KBM-7 (cell line): ENCODE measurements at places on chromosomes 4 and X.

DNA sequence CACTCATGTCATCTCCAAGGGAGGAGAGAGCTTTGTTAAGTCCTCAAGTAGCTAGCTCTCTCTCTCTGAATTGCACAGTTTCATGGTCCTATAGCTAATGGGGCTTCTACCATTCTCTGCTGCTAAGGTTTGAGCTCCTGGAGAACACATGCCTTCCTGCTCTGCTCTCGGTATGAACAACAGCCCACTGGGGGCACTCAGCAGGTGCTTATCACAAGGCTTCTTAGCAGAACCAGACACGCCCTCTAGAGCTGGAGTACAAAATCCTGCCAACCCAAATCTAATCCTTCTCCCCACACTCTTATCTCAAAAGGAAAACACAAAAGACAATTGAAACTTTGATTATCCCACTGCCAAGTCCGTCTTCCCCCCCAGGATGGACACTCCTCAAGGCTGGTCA is 176.5 kb downstream of the HS3ST1 start:
- no peak for DNase-seq

DNA sequence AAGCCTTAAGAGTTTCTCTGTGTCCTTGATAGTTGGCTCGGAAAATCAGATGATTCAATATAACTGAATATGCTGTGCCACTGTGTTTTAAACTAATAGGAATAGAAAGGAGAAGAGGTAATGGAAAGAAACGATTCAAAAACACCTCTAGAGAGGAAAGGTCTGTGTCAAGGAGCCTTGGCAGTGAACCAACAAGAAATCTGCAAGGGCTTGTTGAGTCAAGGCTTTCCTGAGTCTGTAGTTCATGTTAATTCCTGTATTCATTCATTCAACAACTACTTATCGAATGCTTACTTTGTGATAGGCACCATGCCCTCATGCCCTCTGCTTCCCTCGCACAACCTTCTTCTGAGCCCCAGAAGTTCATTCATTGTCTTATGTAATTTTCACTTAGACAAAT is 336.0 kb downstream of the PDHA2 start:
- no peak for DNase-seq

GRCh38 chr4:34790131-34790530 is 1454.2 kb downstream of the ARAP2 start:
- no peak for DNase-seq

- DNase-seq: no peak
These were observed 20.9 kb upstream of the IQCM start for GRCh38 chr4:149836546-149836945.

DNA sequence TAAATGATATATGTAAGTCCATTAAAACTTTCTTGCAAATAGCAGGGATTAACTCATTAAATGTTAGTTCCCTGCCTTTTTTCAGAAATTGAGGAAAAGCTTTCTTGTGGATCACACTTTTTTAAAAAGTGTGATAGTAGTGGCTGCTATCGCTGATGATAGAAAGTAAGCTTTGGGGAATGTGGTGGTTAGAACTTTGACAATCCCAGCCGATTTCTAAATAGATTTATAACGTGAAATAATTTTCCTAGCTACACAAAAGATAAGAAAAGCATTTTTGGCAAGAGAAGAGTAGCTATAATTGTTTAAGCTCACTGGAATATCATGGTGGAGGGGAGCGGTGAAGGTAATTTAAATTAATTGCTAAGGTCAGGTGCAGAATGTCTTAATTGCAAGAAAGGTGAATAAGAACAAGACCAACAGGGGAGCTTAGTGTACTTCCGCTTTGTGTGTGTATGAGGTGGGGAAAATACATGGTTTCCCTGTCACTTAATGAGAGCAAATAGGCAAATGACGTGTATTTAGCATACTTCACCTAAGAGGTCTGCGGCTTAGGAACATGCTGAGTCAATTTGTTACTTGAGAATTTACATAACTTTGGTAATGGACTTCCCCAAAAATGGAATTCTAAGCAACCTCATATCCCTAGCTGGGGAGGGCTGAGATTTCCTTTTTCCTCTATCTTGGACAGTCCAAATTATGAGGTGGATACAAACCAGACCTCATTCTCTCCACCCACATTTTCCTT is 11.7 kb upstream of the IL21 start:
- DNase-seq: no peak

DNA sequence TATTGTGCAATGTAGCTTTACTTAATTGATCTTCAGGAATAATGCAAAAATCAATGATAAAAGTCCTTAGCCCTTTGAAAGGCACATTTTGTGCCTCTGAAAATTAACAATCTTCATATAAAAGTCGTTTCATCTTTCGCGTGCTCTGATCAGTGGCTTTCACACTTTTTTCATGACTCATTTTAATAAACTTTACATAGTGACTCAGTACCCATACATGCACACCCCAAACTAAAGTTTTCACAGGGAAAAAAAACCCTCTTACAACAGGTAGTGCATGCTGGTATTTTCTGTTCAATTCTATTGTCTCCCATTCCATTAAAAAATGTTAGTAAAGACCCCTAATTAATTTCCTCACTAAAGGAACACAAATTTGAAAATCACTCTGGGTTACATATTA is 21.5 kb downstream of the RWDD4 start:
- DNase-seq: no peak

DNA sequence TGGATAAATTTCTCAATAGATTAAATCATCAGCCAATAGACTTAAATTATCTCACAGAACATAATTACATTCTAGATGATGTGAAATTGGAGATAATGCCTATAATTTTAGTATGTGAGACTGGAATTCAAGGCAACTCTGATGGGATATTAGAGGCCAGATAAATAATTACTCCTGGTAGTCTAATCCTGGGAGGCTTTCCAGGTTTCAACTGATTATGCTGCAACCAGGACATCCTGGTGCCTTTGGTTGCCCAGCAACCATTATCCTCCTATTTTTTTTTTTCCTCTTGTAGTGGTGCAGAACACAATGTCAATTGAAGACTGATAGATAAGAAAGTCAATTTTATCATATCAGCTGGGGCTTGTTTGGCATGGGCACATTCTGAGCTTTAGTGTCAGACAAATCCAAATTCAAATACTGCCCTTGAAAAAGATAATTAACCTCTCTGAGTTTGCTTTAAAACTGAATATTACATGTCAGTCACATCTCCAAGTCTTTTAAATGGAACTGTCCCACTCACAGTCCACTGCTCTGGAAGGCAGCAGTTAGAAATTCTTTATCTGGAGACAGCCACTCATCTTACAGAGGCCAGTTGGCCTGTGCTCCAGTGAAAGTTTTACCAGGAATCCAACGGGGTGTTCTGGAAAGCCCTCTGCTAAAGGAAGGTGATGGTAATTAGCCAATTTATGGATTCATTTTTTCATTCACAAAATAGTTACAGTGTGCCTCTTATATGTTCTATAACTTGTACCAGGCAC is 95.3 kb upstream of the GUCY1A1 start:
- no peak for DNase-seq

- DNase-seq: no peak
These were observed 93.0 kb downstream of the USP9X start for GRCh38 chrX:41178201-41178600.

DNA sequence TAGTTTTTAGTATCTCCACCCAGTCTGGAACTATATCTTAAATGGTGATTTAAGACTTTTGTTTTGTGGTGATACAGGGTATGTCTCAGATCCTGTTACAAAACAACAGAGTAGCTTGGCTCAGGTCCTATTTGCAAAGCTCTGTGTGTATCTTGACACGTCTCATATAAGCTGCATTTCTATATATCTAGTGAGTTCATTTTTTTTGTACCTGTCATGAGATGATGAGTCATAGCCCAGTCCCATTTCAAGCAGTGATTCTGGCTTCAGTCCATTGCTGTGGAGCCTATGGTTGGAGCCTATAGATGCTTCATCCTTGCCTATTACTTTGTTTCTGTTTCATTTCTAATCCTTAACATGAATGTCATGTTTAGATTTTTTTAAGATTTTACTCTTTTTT is 23.0 kb downstream of the GRXCR1 start:
- DNase-seq: no peak

DNA sequence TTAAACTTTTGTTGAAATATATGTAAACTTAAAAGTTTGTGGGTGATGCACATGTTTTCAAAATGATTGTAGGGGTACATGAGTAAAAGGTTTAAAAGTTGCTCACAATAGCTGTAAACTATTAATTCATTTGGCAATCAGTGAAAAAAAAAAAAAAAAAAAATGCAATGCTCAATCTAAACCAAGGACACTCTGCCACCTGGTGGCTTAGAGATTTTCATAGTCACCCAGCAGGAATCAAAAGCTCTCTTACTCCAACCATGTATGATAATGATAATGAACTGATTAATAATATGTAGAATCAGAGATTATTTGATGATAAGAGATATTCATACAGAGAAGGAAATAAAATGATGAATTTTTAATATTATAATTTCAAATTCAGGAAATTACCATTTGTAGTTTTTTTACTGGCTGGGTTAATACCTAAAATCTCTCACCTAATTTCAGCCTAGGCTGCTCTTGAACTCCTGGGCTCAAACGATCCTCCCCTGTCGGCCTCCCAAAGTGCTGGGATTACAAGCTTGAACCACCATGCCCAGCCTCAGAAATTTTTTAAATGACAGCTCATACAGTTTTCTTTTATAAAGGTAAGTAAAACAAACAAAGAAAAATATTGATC is 46.9 kb upstream of the SLC25A4 start:
- peak; percentile 59 for DNase-seq

DNA sequence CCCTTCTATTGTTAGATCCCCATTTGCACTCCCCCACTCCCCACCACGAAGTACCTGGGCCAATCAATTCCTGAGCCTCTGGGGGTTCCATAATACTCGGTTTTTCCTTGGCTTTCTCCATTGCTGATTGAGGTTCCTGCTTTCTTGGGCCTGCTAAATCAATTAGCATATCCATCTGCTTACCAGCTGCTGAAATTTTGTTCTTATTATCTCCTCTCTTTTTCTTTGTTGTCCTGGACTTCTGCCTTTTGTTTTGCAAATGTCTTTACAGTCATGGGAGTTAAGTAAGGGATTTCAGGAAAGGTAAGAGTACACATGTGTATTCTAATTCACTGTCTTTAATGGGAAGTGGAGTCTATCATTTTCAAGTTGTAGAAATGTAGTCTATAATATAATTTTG is 222.2 kb downstream of the MID1 start:
- no peak for DNase-seq

DNA sequence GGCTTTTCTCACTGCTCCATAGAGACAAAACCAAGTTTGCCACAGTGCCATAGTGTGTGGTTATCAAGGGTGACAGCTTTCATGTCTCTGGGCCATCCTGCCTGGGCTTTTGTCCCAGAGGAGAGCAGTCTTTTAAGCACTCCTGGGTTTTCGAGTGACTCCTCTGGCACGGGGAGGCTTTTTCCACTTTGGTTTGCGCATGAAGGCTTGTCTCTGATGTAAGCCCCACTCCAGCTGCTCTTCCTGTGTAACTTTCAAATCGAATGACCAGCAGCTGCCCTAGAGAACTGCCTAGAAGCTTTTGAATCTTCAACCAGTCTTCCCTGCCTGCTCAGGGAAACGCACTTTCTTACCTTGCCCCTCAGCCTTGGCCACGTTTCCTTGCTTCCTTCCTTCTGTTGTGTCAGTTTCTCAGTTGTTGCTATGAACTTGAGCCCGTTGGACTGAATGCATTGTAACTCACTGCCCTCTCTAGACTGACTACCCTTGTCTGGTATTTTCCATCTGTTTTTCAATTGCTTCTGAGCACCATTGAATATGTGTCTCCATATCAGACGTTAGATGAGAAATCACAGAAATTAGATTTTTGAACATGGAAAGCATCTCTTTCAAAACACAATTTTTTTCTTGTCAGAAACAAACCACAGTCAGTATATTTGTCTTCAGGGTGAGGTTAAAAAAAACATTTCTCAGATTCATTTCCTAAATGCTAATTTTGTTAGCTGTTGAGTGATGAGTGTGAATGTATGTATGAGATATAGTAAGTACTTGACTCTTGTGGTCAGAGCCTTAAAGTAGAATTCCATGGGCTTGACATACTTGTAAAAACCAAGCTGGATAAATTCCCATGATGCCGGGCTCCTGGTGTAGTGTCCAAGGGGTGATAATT is 45.3 kb downstream of the SLC9A6 start:
- DNase-seq: no peak

GRCh38 chrX:2828344-2828958 is at the start of gene GYG2:
TSS of gene GYG2 (plus strand) at chrX:2828930. CDS start at chrX:2830189, 1,259 bp downstream.
- peak; percentile 36 for DNase-seq

- DNase-seq: no peak
These were observed 224.8 kb upstream of the EDA2R start for GRCh38 chrX:66863721-66864120.

GRCh38 chr4:5865896-5866599 is 26.8 kb downstream of the CRMP1 start:
- DNase-seq: peak; percentile 62

DNA sequence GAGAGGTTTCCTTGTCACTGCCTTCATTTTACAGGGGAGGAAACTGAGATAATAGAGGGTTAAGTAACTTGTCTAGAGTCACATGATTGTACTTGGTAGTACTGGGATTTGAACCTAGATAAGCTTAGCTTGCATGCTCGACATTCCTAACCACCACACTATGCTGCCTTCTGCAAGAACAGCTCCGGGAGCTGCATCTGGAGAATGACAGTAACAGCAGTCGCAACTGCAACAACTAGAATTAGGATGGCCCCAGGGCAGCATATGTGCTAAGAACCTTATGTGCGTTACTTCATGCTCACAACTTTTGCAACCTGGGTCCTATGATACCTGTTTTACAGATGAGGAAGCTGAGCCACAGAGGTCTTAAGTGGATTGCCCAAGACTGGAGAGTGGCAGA is 89.5 kb upstream of the LCORL start:
- DNase-seq: no peak

DNA sequence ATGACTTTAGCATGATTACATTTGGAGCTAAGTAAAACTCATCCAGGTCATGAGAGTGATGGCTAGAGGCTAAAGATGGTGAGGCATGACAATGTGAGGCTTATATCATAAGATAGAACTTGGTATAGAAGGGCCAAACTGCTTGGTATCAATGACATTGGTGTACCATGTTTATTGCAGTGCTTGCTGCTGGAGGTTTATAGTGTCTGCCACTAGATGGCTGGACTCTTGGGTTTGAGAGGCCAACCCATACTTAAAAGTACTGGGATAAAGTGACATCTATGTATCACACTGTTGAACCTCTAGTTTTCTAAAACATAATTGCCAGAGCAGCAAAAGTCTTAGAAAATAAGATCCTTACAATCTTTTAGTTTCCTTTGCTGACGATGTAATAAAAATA is 83.0 kb upstream of the TACR3 start:
- no peak for DNase-seq
